Activated CD4-positive, alpha-beta T cell treated with anti-CD3 and anti-CD28 coated beads for 36 hours (primary cell): ENCODE measurements at places on chromosomes 1 and 21. TPM values are rescaled to one million over a fixed set of nuclear protein-coding genes. Genes with fewer than 3 reads are reported as not detected.

MARCKSL1 gene
- total RNA-seq: 29.3 TPM

RAB7B gene
- not detected for total RNA-seq

DNA sequence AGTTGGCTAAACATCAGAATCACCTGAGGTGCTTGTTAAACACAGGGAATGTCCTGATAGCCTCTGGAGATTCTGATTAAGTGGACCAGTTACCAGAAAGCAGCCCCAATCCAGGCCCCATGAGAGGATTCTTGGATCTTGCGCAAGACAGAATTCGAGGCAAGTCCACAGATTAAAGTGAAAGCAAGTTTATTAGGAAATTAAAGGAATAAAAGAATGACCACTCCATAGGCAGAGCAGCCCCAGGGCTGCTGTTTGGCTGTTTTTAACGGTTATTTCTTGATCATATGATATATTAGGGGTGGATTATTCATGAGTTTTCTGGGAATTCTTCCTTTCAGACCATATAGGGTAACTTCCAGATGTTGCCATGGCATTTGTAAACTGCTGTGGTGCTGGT lies 176.2 kb downstream of the ROR1 start:
- DNase-seq: no peak

DNA sequence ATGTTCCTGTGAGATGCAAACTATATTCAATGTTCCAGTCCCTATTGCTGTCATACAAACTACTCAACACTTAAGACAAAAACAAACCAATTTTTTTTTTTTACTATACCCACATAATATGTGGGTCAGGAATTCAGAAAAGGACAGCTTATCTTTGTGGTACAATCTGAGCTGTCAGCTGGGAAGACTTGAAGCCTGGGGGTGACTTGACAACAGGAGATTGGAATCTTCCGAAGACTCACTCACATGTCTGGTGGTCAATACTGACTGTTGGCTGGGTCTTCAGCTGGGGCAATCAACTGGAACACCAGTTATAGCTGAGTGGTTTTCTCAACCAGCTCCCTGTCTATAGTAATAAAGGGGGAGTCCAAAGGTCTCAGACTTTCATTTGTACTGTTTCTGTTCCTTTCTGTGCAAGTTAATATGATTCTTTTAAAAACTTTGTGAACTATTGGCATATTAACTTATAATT lies 81.7 kb upstream of the ATP1B1 start:
- no peak for DNase-seq

- DNase-seq: no peak
Measured at GRCh38 chr1:59673573-59674450, 140.9 kb upstream of the HOOK1 start.

BCL2L15 gene
- 1.3 TPM for total RNA-seq

- DNase-seq: peak; percentile 54
Measured at GRCh38 chr1:50420689-50421365, 2.4 kb downstream of the DMRTA2 start.
